Cardiac muscle cell (in vitro differentiated cells and primary cell): ENCODE measurements at places on chromosomes 1 and 21. TPM values are rescaled to one million over a fixed set of nuclear protein-coding genes. Genes with fewer than 3 reads are reported as not detected.

Gene NHLH1
- total RNA-seq, result 0.11 and 0.12 TPM in 2 replicates

Gene ADGRB2
- total RNA-seq, result 203 and 309 TPM in 2 replicates

Gene AMY2A
- total RNA-seq, result not detected in 2 replicates

Gene ASCL5
- 0.18 and 0.88 TPM in 2 replicates for total RNA-seq

Gene HTR6
- not detected in 2 replicates for total RNA-seq

Gene PCSK9
- 1.3 TPM in 2 replicates for total RNA-seq

DNA sequence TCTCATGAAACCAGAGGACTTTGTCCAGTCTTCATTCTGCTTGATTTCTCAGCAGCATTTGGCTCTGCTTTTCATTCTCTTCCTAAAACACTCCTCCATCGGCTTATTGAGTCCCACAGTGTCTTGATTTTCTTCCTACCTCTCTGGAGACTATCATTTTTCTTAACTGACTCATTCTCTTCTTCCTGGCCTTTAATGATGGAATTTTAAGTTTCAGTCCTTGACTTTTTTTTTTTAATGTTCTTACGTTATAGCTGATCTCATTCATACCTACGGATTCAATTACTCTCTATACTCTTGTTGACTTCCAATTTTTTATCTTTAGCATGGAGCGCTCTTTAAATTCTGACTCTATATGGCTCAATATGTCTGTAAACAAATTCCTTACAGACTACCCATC is 111.1 kb downstream of the NEK7 start:
- no peak for DNase-seq

DNA sequence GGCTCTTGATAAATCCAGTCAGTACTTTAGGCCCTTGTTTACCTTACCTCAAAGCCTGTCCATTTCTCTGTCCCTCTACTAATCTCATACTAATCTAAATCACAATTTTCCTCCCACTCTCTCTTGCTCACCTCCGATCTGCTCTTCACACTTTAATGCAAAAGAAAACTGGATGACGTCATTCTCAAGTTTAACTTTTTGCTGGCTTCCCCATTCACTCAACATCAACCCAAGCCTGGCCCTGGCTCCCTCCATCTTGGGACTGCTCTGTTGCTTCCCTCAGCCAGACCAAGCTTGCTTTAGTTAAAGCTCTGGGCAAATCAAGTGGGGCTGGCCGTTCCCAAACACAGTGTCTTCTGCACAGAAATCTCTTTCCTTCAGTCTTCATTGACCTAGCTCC is 29.7 kb downstream of the COA6 start:
- DNase-seq, result no peak

- DNase-seq, result no peak
Observed at GRCh38 chr1:62237361-62237760, 42.7 kb downstream of the L1TD1 start.

GRCh38 chr1:96721053-96721415 is 550 bp upstream of the PTBP2 start:
- DNase-seq, result no peak

DNA sequence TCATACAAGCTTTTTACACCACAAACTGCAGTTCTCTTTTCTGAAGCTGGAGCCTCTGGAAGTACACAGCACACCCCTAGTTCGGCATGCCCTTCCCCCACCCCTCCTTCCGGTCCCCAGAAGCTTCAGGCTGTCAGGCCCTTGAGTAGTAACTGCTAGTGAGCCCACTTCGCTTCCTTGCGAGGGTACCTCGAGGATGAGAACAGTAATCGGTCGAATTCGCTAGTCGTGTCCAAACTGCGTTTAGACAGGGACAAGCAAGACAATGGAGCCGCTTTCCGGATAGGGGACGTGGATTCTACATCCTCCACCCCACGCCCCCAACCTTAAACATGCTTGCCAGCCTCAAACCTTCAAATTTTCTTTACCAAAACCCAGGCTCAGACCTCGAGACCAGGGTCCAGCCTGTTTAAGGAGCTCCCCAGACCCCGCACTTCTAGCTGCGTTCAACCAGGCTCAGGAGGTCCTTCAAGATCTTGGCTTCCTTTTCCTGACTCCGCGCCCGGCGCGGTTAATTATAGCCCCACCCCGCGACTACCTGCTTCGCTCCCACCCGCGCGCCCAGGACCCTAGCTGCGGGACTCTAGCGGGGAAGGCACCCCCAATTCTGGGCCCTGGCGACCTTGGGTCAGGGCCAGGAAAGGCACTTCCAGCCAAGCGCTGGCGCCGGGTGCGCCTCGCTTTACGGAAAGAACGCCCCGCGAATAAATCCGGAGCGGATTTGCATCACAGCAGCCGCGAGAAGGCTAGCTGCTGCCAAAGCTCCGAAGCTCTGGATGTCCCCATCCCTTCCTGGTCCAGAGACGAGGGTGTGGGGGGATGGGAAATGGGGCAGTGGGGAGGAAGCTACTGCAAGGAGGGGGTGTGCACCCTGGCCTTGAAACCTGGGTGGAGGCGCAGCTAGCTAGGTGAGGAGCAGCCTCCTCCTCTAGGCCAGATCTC is 8.1 kb upstream of the TSPAN1 start:
- no peak for DNase-seq

GRCh38 chr1:220425852-220426251 is 102.1 kb upstream of the MARK1 start:
- no peak for DNase-seq
